ENCODE measurements at places on chromosomes 6 and 20.

- DNase-seq = no peak
Observed at GRCh38 chr6:4880363-4880762, 104.2 kb downstream of the CDYL start.

DNA sequence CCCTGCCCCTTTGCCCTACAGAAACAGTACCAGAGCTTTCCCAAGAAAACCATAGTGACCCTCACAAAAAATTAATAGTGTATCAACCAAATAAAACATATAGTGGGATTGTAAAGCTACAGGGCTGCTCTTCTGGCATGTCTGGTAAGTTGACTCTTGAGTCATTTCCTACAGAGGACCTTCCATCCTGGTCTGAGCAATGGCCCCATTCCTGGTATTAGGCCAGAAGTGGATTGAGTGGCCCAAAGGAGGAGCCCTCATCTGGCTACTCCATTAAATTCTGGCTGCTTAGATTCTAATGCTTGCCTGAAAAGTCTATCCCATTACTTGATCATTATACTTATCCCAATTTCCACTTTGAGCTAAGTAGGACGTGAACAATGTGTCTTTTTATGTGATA lies 150.9 kb upstream of the HMGN3 start:
- DNase-seq = no peak

DNA sequence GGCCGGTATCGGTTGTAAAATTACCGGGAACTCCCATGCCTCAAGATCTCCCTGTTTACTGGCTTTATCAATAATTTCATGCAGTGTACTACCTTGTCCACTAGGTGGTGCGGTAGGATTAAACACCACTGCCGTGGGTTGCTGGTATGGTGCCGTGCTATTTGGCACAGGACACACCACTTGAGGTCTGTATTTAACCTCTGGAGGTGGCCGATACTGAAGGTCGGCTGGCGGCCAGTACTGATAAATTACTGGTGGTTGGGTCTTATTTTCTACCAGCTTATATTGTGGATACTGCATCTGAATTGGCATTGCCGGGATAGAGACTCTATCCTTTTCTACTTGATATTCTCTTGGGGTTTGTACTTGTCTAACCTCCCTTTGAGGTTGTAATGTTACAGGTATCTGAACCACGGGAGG lies 14.3 kb upstream of the PTCRA start:
- DNase-seq = no peak

DNA sequence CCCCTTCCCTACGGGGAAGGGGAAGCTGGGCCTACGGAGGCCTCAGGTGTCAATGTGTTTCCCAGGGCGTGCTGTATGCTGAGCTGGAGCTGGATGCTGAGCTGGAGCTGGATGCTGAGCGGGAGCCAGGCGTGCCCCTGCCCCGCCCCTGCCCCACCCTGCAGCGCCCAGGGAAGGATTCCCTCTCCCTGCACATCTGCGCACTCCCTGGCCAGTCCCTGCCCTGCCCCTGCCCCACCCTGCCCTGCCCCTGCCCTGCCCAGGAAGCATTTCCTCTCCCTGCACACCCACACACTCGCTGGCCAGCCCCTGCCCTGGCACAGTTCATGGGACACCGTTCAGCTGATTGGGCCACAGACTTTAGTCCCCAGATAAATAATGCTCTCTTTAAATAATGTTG lies 196.8 kb downstream of the SMOC2 start:
- no peak for DNase-seq

DNA sequence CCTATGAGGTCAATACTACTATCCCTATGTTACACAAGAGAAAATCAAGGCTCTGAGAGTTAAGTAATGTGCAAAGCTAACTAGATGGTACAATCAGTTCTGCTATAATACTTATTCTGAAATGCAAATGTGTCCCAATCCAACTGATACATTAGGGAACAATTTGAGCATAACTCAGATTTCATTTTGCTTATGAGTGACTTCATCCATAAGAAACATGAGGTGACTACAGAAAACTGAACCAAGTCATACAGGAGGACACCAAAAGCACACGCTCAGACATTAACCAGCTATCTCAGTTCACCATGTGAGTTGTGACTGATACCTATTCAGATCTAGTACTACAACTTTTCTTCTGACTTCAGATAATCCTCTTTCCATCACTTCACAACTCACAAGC lies 179.9 kb upstream of the RUNX2 start:
- no peak for DNase-seq

GRCh38 chr20:2051946-2052345 lies 49.7 kb upstream of the STK35 start:
- DNase-seq = no peak

DNA sequence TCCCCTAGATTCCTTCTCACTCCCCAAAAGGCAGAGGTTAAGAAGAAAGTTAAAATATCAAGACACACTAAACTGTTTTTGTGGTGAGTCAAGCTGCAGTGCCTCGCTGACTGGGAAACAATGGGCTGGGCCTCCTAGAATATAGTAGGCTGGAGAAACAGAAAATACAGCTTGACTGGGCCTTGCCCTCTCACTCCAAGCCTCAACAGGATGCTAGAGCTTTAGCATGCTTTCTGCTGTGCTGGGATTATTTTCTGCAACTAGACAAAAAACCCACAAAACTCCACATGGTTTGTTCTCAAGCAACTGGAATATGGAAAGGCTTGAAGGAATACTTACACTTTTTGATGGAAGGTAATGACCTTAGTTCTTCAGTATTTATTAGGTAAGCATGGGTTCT lies 27.9 kb downstream of the FOXO3 start:
- DNase-seq = no peak

DNA sequence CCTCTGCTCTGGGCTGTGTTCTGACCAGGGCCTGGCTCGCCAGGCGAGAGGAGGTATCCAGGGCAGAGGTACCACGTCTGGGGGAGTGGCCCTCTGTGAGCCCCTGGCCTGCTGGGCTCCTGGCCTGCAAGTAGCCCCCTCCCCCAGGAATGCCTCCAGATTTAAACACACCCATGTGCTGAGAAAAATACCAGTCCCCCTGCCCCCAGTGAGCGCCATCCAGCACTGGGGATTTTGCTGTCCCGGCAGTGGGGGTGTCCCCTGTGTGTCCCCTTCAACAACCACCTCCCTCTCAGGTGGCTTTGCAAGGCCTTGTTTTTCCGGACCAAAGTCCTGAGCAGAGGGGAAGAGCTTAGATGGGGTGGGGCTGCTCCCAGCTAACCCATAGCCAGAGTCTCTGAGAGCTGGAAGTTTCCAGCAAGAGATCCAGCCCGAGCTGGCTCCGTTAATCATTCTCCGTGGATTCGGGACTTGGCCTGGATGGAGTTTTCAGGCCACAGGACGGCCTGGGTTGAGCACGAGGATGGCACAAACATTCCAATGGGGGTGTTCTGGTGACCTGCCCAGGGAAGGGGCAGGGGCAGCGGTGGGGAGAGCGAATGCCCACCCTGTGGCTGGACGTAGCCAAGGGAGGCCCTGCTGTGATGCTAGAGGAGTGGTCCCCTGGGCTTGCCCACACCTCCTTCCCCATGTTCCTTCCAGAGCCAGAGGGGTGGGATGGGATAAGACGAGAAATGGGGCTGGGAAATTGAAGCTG lies 29.0 kb downstream of the PCK1 start:
- DNase-seq = no peak

DNA sequence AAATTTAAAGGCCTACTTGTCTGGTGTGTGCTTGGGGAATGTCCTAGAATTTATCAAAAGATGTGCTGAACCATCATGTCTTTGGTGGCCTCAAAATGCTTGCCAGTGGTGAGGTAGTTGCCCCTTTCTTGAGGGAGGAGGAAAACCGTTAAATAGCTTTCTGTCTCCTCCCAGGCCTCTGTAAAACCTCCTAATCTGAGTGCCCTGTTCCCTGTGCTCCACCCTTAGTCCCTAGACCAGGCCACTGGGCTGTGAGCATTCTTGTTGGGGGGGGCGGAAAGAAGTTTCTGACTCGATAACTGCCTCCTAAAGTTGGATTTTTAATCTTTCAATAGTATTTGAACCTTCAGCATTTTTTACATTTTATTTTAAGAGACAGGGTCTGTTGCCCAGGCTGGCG lies 23.1 kb downstream of the JARID2 start:
- no peak for DNase-seq

DNA sequence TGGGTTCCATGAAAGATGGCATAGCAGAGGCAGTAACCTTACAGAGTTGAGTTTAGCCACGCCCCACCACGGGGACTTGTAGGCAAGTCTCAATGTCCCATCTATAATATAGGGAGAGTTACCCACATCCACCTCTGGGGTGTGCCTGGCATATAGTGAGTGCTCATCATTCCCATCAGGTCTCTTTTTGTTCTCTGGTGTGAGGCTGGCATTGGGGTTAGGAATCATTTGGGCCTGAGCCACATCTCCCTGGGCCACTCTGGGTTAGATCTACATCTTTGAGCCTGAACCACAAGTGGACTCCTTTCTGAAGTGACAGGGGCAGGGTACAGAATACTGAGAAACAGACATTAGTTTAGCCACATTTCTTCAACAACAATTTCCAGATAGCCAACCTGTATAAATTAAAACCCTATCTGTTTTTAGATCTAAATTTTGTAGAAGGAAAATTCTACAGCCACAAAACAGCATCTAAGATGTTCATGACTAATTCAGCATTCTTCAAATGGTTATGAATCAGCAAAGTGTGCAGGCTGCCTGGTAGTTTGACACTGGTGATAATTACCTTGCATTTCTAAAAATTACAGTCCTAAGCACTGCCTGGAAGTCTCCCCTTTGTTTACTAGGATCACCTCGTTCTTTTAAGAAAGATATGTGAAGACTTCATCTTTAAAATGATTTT lies 20.1 kb downstream of the RNF24 start:
- DNase-seq = no peak

DNA sequence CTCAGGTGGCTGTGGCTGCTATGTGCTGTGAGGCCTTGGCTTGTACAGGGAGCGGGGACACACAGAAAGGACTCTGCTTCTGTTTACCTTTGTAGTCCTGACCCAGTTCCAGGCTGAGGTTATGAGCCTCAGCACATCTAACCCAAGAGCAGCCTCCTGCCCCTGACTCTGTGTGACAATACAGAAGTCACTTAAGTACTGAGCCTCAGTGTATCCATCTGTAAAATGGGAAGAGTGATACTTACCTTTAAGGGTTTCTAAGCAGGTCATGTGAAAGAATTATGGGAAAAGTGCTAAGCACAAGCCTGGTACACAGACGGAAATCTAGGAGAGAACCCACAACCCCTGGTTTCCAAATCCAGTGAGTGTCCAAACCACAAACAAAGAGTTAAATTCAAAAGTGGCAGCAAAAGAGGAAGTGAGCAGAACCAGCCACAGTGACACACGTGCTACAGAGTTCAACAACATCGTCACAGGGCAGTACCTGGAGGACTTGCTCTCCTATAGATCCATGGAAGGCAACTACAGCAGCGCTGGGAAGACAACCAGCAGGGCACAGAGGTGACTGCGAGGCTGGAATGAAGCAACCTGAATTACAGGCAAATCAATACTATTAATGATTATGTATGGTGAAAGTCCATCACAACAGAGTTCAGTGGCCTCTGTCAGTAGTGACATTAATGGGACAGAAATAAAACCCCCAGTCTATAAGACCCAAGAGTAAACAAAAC lies 12.5 kb downstream of the TRIM26 start:
- DNase-seq = no peak
